ENCODE measurements at places on chromosomes 6 and 20.

GRCh38 chr6:131173680-131174079 lies 38.4 kb downstream of the AKAP7 start:
- DNase-seq = no peak

DNA sequence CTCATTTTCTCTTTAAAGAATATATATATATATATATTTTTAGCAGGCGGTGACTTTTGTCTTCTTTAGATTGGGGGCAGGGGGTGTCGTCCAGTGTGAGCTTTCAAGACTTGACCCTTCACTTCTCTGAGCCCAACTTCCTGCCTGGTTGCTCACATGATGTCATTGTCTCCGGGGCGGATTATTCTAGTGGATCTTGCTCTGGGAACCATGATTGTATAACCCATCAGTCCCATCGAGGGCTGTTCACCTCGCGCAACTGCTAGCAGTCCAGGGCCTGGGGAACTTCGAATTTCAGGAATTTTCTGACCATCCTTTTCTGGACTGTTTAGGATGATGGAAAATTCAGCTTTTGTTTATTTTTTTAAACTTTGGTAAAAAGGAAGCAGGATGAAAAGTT lies 1.0 kb downstream of the IGF2R start:
- DNase-seq = no peak

- DNase-seq = no peak
These were observed 214.5 kb downstream of the TSHZ2 start for GRCh38 chr20:53186635-53187034.

DNA sequence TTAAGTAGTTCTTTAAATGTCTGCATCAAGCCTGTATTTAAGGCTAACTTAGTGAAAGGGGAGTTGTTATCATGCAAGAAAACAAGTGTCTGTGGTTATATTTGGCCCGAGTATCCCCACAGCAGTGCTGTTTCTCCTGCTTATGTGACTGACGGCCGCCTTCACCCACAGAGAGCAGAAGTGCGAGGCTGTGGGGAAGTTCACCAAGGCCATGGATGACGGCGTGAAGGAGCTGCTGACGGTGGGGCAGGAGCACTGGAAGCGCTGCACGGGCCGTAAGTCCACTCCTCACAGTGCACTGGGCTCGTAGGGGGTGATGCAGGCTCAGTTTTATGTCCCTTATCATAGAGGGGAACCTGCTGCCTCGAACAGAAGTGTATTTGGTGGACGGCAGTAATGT lies 53.2 kb upstream of the SYNJ2 start:
- no peak for DNase-seq

GRCh38 chr6:106783640-106784566 lies 154.5 kb downstream of the QRSL1 start:
- DNase-seq = no peak

DNA sequence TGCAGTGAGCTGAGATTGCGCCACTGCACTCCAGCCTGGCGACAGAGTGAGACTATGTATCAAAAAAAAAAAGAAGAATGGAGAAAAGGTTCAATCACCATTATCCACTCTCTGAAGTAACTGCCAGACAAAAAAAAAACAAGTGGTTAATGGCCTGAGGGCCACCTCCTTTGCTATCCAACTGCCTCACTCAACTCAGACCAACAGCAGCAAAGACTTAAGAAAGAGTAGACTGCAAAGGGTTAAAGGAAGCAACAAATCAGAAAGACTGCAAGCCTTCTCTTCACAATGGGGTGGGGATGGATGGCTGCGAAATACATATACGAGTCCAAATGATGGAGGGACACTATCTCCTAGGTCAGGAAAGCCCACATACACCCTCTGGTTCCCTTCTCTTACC lies 3.2 kb downstream of the NFS1 start:
- no peak for DNase-seq

- DNase-seq = no peak
These were observed 36.5 kb upstream of the MLN start for GRCh38 chr6:33840048-33840926.

- DNase-seq = no peak
These were observed 40.9 kb downstream of the GHRH start for GRCh38 chr20:37220731-37221130.

DNA sequence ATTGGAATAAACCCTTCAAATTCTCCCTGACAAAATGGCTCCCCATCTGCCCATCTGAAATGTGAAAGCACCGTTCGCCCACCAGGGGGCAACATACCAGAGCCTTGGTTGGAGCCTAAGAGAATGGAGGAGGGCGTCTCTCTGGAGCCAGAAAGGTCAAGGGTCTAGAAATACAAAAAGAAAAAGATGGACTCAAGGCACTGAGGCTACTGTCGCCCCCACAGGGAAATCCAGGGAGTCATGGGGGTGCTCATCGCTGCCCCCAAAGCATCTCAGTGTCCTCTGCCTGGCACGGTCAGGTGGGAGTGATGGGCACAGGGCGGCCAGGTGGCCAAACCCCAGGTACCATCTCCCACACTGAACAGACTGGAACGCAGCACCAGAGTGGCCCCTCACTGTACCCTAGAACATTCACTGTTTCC lies 136.3 kb downstream of the ZMYND8 start:
- no peak for DNase-seq

- no peak for DNase-seq
These were observed 39.6 kb upstream of the POU5F1 start for GRCh38 chr6:31210123-31210522.

- no peak for DNase-seq
These were observed 268.8 kb downstream of the TMEM242 start for GRCh38 chr6:157054531-157054979.

GRCh38 chr20:2838847-2839671 lies 1.4 kb downstream of the PCED1A start:
- no peak for DNase-seq

- DNase-seq = no peak
These were observed 8.5 kb downstream of the NRN1 start for GRCh38 chr6:5998236-5998635.

GRCh38 chr20:37914672-37915433 lies 11.9 kb downstream of the VSTM2L start:
- DNase-seq = no peak

- DNase-seq = no peak
These were observed 46.3 kb downstream of the CYP39A1 start for GRCh38 chr6:46606338-46606737.

GRCh38 chr20:58701431-58702160 lies 9.0 kb downstream of the NPEPL1 start:
- DNase-seq = no peak

GRCh38 chr6:163823577-163823976 lies 409.1 kb downstream of the QKI start:
- no peak for DNase-seq

- DNase-seq = no peak
These were observed 27.8 kb downstream of the PRSS16 start for GRCh38 chr6:27275025-27275956.

All from activated gamma-delta T cell (primary cell).